ENCODE measurements at places on chromosomes 1 and 21.

GRCh38 chr1:89918794-89919155 lies 76.1 kb upstream of the ZNF326 start:
- peaks cover 31% of the 10 kb centered on the region for H3K4me1 ChIP-seq
- H3K4me3 ChIP-seq: no peak overlapping the region
- H3K27ac ChIP-seq: no peak overlapping the region
- H3K27me3 ChIP-seq: no peaks in the 10 kb centered on the region

GRCh38 chr1:218139761-218140160 lies 145.3 kb upstream of the RRP15 start:
- no peak overlapping the region for H3K27ac ChIP-seq
- H3K27me3 ChIP-seq: no peaks in the 10 kb centered on the region

DNA sequence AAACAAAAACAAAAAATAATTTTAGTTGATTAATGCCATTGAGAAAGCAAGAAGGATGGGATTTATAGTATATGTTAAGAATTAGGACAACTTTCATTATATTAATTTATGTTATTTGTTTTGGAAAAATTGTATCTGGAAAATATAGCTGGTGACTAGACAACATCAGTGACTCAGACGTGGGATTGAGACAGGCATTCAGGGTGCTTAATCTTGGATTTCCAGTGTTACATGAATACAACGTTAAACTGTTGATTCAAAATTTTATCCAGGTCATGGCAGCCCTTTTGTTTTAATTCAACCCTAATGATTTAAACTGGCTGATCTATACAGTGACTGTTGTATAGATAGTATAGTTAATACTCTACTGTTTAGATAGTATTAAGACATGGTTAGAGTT lies 827.1 kb upstream of the B3GALT2 start:
- H3K4me3 ChIP-seq: no peak overlapping the region
- no peak for DNase-seq
- no peak overlapping the region for H3K27ac ChIP-seq
- no peaks in the 10 kb centered on the region for H3K4me1 ChIP-seq

DNA sequence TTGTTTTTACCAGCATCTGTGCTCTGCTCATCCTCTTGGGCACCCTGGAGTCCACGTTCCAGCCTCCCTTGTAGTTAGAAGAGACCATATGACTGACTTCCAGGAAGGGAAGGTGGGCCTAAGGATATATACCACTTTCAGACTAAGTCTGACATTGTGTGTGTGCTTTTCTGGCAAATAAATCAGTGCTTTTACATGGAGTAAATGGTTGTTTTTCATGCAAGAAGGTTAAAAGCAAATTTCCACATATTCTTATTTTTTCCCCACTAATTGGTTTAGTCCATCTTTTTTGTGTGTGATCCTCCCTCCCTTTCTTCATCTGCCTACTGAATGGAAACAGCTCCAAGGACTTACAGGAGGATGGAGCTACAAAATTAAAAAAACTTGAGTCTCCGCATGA lies 119.8 kb downstream of the TBX15 start:
- H3K27ac ChIP-seq: no peak overlapping the region
- H3K36me3 ChIP-seq: no peaks in the 10 kb centered on the region

DNA sequence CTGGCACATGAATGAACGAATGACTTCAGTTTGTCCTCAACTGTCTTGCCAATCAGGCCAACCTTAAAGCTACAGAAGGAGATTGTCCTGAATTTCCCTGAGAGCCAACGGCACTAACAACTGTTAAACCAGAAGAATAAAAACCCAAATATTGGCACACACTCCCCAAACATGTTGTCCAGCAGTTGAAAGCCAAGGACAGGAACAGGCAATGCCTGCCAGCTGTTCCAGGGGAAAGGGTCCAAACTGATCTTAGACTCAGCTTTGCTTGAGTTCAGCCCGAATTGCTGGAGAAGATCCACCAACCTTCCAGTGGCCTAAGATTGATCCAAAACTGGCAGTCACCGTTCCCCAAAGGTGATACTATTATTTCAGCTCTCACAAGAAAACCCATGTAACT lies 22.4 kb upstream of the AHCTF1 start:
- H3K4me1 ChIP-seq: no peaks in the 10 kb centered on the region
- no peaks in the 10 kb centered on the region for H3K27me3 ChIP-seq
- no peaks in the 10 kb centered on the region for H3K36me3 ChIP-seq
- H3K4me3 ChIP-seq: no peak overlapping the region

Data from adrenal gland (tissue), 19 donors.